Activated CD4-positive, alpha-beta T cell treated with anti-CD3 and anti-CD28 coated beads, Interleukin-2, amount 50 U/mL, for 1 hour (primary cell): ENCODE measurements at places on chromosomes 3 and 15.
A peak's percentile ranks its signal among the peaks of the same experiment; 100 is the strongest.

DNA sequence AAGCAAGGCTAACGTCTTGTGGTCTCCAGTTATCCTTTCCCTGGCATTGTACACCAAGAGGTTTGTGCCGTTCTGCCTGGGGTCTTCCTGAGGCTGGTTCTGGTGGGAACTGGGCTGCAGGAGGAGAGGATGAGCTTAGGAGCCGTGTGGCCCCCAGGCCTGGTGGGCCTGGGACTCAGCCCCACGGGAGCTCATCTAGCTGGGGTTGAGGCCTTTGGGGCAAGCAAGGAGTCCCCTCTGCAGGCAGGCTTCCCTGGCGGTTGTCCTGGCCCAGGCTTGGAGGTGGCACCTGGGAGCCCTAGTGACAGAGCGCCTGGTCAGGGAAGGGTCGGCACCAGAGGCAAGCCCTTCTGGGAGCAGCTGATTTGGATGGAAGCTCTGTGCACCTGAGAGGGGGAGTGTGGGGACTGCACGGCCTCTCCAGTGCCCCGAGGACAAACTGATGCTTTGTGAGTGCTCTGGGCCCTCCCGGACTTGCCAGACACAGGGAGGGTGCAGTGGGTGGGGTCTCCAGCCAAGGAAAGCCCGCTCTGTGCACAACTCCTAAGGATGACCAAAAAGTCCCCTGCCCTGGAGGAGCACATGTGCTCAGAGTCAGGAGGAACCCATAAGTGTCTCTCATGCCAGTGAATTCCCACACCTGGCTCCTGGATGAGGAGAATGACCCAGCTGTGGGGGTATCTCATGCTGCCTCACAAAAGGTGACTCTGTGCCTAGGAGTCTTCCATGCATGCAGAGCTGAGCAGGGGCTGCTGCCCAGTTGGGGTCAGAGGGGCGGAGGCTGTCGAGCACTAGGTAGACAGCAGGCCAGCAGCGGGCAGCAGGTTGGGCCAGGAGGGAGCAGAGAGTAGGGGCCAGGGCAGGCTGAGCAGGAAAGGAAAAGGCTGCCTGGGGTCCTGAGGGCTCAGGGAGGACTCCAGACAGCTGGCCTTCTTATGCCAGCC is 2.7 kb downstream of the PAK6 start:
- DNase-seq, result no peak

- no peak for DNase-seq
Measured at GRCh38 chr15:39756806-39757522, 25.7 kb downstream of the FSIP1 start.

GRCh38 chr3:163776743-163777142 is 1301.6 kb downstream of the SI start:
- no peak for DNase-seq

DNA sequence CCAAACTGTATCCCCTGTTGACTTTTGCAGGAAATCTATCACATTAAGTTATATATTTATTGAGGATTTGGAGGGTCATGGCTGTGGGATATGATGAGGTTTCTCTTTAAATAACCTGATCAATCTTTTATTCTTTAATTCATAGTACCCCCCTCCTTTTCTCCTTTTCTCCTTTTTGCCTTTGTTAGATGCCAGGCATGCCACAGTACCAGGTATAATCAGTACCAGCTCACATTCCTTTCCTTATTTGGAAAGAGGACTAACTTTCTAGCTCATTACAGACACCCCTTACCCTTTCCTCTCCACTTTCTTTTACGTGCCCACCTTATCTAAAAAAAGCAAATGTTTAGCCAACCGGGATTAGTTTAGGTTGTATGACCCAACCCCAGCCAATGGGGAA is 326.4 kb upstream of the NAALADL2 start:
- no peak for DNase-seq

DNA sequence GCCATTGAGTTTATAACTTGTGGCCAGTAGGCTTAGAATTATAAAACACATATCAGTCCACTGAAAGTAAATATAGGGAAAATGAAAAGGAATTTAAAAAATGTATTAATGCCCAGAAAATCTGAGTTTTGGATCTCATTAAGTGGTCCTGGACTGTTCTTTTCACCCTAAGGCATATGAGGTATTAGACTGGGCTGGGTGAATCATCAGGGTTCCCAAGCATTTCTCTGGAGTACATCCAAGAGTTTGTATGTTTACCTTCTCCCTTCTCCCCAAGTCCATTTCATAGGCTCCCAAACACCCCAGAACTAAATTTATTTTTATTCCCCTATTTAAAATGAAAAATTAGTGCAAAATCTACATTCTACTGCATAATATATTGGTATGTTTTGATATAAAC is 31.9 kb upstream of the SPTSSB start:
- DNase-seq, result no peak

DNA sequence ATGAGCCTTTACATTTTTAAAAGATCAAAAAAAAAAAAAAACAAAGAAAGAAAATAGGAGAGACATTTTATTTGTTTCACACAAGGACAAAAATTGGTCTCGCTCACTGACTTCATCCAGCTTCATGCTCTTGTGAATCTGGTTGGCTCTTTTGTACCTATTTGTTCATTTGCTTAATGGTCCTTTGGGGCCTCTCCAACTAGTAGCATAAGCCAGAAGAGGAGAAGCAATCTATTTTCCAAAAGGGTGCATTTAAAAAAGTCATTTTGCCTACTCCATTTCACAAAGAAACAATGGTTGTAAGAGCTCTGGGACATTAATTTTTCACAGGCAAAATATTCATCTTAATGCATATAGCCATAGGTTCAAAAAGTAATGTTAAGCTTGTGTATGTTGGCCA is 168.3 kb upstream of the ADAMTS9 start:
- no peak for DNase-seq

DNA sequence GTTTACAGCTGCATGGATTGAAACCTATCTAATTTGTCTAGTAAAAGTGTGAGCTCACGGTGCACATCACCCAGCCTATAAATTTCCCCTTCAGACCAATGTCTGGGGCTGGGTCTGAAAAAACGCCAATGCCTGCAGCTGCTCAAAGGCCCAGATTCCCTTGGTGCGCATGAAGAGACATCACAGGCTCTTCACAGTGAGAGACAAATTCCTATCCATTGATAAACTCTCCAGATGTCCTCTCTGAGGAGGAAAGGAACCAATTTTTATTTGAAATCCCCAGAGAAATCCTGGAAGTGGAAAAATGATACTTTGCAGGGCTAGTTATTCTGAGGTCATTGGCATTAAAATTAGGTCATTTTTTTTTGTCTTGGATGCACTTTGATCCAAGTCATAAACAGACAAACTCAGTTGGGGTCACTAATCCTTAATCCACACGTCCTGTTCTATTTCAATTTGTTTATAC is 360.5 kb downstream of the EPHA3 start:
- DNase-seq, result no peak

DNA sequence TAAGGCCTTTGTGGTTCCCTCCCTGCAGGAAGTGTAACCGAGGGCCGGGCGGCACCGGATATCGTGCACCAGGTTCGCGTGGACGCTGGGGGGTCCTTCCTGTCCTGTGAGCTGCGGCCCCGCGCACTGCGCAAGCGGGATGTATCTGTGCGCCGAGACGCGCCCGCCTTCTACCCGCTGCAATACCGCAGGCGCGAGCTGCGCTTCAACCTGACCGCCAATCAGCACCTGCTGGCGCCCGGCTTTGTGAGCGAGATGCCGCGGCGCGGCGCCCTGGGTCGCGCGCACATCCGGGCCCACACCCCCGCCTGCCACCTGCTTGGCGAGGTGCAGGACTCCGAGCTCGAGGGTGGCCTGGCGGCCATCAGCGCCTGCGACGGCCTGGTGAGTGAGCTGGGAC is 35.9 kb downstream of the SAXO2 start:
- peak; percentile 51 for DNase-seq

DNA sequence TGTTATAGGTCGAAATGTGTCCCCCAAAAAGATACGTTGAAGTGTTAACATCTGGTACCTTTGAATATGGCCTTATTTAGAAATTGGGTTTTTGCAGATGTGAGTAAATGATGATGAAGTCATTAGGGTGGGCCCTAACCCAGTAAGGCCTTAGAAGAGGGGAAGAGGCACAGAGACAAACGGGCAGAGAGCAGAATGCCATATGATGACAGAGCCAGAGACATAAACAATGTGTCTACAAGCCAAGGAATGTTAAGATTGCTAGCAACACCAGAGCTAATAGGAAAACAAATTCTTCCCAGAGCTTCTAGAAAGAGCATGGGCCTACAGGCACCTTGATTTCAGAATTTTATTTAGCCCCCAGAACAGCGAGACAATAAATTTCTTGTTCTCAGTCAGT is 693.1 kb upstream of the NECTIN3 start:
- no peak for DNase-seq

DNA sequence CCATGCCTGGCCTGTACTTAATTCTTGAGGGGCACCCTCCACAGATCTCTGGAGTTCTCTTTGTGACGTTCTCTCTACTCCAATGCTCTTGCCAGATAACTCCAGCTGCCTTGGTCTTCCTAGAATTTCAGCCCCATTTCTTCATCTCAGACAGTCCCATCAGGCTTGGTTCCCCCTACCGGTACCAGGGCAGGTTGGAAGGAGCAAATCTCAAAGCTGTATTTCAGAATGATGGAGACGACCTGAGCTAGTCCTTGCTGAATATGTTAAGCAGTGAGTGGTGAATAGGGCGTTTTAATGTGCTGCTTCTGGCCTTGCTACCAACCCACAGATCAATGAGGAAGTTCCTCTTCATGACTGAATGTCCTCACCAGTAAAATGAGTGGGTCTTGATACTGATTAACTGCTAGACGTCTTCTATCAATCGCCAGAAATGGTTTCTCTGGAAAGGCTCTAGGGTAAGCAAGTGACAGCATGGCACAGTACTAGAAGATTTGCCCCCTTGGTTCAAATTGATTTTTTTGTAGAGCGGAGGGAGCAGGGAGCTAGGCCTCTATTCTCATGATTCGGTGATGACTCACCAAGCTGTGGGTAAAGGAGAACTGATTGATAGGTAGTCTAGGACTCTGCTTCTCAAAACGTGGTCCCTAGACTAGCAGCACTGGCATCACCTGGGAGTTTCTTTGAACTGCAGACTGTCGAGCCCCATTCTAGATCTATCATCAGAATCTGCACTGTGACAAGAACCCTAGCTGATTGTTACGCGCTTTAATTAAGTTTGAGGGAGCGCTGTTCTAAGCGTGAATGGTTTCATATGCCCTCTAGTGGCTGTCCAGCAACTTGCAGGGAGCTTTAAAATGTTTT is 67.8 kb downstream of the UBP1 start:
- peak; percentile 35 for DNase-seq

DNA sequence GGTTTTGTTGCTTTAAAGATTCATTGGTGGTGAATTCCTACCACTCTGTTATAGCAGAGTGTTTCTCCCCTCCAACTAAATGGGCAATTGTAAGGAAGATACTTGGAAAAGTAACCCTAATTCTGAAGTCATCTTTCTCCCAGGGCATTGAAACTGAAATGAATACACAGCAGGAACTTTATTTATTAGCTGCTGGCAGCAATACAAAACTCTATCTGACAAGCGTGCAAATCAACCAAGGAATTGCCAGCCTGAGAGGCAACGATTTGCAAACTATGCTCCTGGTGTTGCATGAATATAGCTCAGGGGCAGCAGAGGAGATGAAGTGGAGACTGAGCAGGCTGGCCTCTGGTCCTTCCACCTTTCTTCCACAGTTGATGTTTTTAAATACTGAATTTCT is 48.9 kb downstream of the CD200R1 start:
- no peak for DNase-seq

DNA sequence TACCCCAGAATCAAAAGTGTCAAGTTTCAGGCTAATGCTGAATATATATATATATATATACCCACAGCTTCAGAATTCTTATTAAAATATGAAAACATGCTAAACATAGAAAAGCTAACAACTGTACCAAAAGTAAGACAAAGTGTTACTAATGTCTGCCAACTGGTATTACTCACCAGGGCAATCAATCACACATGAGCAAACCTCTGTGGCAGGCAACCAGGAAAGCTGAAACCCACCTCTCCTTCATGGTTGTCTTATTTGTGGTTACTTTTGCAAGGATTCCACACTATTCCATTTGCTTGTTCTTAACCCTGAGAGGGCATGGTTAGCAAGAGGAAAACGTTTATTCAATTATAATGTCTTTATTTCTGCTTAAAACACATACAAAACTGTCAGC is 512.3 kb upstream of the MDFIC2 start:
- no peak for DNase-seq

GRCh38 chr3:89038869-89039268 is 68.6 kb upstream of the EPHA3 start:
- no peak for DNase-seq

DNA sequence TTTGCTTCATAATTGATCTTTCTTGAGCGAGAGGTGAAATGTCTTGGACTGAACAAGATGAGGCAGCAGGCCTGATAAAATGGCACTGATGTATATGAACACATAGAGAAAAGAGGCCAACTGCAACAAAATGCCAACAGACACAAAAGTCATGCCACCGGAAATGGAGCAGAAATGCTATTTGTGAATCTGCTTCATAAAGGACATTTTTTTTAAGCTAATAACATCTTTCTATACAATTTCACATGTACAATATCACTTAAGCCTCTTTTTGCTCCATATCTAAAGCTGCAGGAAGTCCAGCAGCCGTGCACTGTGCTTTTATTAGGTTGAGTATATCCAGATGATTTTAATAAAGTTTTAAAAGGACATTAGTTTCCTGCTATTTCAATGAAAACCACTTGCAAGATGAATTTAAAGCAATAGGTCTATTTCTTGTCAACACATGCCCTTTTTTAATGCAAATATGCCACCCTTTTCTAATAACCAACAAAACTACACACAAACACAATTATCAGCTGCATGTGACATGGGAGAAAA is 169.2 kb upstream of the ADAMTS9 start:
- no peak for DNase-seq

GRCh38 chr15:24899795-24900194 is 55.0 kb upstream of the SNRPN start:
- no peak for DNase-seq

- DNase-seq, result no peak
Measured at GRCh38 chr3:52561028-52561747, 24.8 kb downstream of the UQCC5 start.

DNA sequence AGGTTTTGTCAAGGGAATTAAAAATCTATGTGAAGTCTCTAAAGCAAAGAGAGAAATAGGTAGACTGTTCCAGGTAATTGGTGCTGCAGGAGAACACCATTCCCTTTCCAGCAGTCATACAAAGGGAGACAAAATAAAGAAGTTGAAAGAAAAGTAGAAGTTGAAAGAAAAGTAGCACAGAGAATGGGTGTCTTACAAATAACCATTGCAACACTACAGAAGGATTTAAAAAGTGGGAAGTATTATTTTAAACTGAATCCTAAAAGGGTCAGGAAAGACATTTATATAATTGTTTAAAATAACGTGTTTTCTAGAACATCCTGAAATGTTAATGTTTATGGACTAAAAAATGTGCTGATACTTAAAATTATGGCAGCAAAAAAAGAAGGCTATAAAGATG is 223.8 kb downstream of the RSRC1 start:
- no peak for DNase-seq

- no peak for DNase-seq
Measured at GRCh38 chr3:69532547-69533224, 146.8 kb upstream of the FRMD4B start.
